ENCODE measurements at places on chromosomes 11 and 22. TPM values are rescaled to one million over a fixed set of nuclear protein-coding genes. Genes with fewer than 3 reads are reported as not detected.

The MYH9 gene
- 242 TPM for total RNA-seq

The OVOL1 gene
- not detected for total RNA-seq

The FAM181B gene
- not detected for total RNA-seq

The PGM2L1 gene
- total RNA-seq: 17.9 TPM

The FAM227A gene
- 1.6 TPM for total RNA-seq

The UBQLNL gene
- total RNA-seq: 0.32 TPM

The GRK3 gene
- 3.7 TPM for total RNA-seq

The MMP1 gene
- 0.94 TPM for total RNA-seq

The FJX1 gene
- total RNA-seq: 42.9 TPM
